Stimulated activated CD4-positive, alpha-beta T cell treated with anti-CD3 and anti-CD28 coated beads, TNF-alpha, amount 100 ng/mL, for 48 hours (primary cell): ENCODE measurements at places on chromosomes 1 and 21.

- no peak for DNase-seq
Observed at GRCh38 chr1:235331401-235331800, 3.0 kb downstream of the GGPS1 start.

GRCh38 chr1:203098914-203099520 lies 13.2 kb upstream of the MYOG start:
- DNase-seq = no peak

- DNase-seq = no peak
Observed at GRCh38 chr1:176669782-176670181, 206.8 kb downstream of the PAPPA2 start.

DNA sequence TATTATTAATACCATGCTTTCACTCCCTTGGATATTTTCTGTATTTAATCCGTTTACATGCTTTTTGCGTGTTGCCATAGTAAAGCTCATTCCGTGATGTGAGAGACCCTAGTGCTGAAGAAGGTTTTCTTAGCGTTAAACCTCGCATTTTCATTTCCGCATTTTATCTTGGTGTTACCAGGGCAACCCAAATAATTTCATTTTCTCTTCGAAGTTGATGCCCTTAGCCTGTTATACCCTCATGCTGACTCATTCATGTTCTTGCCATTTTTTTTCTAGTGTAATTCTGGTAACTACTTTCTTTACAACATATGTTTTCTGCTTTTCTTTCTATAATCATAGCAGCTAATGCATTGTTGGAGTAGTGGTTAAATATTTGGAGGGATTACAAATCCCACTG lies 37.2 kb downstream of the LRRC8C start:
- DNase-seq = no peak

DNA sequence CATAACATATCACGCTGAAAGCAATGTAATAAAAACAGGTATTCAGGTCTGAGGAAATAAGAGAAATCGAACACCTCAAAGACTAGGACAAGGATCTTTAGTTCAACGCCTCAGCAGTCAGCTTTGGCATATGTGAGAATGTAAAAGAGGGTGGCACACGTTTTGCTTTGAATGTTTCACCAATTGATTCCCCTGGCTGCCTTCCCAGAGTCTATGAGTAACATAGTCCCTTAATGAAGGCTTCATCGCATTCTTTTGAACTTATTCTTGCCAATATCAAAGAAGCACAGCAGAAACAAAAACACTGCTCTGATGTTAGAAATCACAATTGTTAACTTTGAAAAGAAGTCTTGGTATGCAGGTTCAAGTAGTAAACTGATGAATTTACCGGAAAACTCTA lies 764.8 kb downstream of the ADGRL2 start:
- DNase-seq = no peak

DNA sequence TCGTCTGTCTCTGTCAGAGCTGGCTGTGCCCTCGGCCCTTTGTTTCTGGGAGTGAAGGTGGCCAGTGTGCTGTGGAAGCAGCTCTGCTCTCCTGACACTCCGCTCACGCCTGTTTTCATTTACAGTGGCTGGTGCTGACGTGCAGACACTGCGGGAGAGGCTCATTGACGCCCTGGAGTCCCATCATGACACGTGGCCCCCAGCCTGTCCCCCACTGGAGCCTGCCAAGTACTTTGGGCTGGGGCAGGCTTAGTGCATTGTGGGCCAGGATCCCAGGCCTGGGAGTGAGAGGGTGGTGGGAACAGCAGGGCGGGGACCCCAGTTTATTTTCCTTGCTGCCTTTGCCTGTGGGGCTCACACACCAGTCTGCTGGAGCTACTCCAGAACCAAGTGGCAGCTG lies 21.1 kb downstream of the QSOX1 start:
- no peak for DNase-seq

DNA sequence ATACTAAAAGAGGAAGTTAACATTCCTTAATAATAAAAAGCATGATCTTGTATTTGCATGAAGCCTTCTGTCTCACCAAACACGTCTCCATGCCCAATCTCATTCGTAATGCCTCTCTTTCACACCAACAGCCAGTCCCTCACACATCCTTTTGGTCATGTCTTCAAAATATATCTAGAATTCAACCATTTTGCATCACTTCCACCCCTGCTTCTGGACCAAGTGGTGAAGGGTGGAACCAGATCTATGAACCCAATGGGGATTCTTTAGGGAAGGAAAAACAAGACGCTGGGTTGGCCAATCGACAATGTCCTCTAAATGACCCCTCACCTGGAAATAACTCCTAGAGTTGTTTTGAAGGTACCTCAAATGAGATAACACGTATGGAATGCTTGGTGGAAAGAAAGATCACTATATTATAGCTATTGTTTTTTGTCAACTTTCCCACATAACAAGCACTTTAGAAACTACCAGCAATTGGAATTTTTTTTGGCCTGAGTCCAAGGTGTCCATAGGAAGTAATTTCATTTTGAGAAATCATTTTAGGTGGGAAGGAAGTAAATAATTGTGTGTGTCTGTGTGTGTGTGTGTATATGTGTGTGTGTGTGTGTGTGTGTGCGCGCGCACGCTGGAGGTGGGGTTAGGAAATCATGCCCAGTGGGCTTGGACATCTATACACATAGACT lies at the start of gene KCNA10:
TSS of gene KCNA10 (minus strand) at position 51 of the 686 bp plus-strand sequence. CDS start 388 bp downstream, outside the sequence.
- DNase-seq = no peak
